ENCODE measurements at places on chromosomes 7 and 10.

- DNase-seq, result no peak
These were observed 82.2 kb upstream of the GNA12 start for GRCh38 chr7:2926120-2926895.

DNA sequence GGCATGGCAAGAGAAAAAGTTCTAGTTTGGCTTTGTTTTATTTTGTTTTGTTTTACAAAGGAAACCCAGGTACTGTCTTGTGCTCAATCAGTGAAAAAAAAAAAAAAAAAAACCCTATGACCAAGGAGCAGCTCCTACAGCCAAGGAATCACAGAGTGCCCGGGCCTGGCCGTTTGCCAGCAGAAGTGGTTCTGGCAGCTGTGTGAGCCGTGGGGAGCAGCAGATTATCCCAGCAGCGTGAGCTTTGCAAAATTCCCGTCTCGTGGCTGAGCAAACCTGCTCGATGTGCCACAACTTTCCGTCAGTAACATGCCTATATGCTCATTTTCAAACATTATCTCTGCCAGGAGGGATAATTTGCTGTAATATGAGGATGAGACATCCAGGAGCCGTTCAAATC is 293.7 kb downstream of the POU6F2 start:
- no peak for DNase-seq

DNA sequence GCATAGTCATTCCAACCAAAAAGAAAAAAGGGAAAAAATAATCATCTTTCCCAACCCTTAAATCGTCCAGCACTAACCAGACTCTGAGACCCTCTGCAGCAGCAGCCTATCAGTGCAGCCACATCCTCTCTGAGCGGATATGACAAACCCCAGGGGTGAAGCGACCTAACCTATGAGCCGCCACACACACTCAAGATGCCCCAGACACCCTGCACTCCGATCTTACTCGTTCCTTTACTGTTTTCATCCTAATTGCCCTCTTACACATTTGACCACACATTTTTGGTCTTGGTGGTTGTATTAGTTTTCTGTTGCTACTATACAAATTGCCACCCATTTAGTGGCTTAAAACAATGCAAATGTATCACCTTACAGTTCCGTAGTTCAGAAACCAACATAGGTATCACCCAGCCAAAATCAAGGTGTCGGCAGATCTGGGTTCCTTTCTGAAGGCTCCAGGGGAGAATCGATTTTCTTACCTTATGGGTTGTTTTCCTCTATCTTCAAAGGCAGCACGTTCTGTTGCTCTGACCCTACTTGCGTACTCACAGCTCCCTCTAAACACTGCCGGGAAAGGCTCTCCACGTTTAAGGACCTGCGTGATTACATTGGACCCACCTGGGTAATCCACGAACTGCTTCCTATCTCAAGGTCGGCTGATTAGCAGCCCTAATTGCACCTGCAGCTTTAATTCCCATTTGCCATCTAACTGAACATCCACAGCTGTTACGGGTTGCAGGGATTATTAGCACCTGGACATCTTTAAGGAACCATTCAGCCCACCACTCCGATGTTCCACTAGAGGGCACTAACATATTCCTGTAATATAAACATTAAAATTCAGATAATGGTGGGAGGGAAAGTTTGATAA is 37.3 kb upstream of the PRSS1 start:
- no peak for DNase-seq

GRCh38 chr7:102814025-102814471 is 65.2 kb downstream of the FAM185A start:
- DNase-seq, result no peak

DNA sequence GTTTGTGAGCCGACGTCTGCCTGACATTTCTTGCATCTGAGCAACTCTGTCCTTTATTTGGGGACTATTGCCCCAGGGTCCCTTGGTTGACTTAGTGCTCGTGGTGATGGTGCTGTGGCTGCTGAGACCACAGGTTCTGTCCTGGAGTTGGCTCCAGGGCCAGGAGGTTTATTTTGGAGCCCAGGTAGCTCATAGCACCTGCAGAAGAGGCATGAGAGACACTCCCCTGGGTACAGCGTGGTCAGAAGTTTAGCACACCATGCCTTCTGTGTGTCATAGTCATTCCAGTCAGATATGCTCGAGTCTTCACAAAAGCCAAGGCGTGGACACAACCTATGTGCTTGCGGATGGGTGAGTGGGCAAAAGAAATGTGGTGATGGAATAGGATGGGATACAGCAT is 496.9 kb downstream of the TCERG1L start:
- no peak for DNase-seq

DNA sequence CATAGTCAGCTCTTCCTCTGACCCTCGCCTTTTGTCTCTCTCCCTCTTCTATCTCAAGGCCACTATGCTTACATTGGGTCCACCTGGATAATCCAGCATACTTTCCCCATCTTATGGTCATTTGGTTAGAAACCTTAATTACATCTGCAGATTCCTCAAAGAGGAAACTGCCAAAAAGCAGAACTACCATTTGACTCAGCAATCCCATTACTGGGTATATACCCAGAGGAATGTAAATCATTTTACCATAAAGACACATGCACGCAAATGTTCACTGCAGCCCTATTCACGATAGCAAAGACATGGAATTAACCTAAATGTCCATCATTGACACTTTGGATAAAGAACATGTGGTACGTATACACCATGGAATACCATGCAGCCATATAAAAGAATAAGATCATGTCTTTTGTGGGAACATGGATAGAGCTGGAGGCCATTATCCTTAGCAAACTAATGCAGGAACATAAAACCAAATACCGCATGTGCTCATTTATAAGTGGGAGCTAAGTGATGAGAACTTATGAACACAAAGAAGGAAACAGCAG is 114.8 kb upstream of the NPY start:
- no peak for DNase-seq

GRCh38 chr10:131205556-131205955 is 106.0 kb downstream of the TCERG1L start:
- DNase-seq, result no peak

- DNase-seq, result peak; percentile 60
These were observed 1.7 kb upstream of the EGR2 start for GRCh38 chr10:62817766-62818425.

DNA sequence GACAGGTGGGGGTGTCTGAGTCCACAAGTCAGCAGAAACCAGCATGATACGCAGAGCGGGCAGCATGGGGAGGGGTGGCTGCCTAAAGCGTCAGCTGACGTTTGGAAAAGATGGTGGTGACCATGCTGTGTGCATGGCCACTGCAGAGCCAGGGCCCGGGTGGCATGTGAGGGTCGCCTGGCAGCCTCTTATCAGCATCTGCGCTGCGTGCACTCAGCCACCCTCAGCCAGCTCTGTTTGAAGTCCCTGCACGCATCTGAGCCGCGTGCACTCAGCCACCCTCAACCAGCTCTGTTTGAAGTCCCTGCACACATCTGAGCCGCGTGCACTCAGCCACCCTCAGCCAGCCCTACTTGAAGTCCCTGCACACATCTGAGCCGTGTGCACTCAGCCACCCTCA is 61.5 kb downstream of the WDR37 start:
- DNase-seq, result no peak

GRCh38 chr7:150443793-150444540 is 6.5 kb upstream of the GIMAP8 start:
- no peak for DNase-seq

DNA sequence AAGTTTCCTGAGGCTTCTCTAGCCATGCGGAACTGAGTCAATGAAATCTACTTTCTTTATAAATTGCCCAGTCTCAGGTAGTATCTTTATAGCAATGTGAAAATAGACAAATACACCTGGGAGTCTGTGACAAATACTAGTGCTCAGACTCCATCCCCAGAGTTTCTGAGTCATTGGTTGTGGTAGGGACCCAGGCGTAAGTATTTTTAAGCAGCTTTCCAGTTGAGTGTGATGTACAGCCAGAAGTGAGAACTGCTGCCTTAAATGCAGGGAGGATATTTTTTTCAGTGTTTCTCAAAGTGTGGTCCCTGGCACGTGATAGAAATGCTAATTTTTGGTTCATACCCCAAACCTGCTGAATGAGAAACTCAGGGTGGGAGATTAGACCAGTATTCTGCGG is 121.7 kb downstream of the SORCS3 start:
- DNase-seq, result no peak

DNA sequence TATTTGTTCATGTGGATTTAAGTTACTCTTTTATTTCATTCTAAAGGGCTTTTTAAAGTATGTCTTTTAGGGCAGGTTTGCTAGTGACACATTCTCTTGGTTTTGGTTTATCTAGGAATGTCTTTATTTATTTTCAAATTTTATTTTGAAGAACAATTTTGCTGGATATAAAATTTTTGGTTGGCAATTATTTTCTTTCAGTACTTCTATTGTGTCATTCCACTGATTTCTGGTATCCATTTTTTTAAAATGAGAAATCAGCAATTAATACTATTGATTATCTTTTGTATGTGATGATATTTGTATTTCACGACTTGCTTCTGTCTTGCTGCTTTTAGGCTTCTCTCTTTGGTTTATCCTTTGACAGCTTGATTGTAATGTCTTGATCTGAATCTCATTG is 756.3 kb downstream of the INHBA start:
- DNase-seq, result no peak

DNA sequence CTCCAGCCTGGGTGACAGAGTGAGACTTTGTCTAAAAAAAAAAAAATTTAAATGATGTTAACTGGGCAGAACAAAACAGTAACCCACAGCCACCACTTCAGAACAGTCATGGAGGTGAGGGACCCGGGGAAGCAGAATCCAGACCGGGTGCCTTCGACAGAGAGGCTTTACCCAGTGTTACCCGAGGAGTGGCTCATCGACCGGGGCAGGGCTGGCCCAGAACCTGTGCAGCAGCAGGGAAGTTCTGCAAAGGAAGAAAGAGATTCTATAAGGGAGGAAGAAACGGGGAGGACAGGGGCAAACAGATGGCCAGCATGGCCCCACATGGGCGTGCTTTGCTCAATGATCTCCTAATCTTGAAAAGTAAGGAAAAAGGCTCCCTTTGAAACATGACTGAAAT is 26.0 kb upstream of the UBE3C start:
- DNase-seq, result no peak

- no peak for DNase-seq
These were observed 4.9 kb downstream of the GCK start for GRCh38 chr7:44184206-44184872.

- DNase-seq, result no peak
These were observed 216.4 kb downstream of the CRPPA start for GRCh38 chr7:16204953-16205352.

GRCh38 chr10:53487019-53487983 is 714.7 kb upstream of the MBL2 start:
- no peak for DNase-seq

GRCh38 chr10:130459851-130460490 is 323.8 kb downstream of the GLRX3 start:
- DNase-seq, result no peak

DNA sequence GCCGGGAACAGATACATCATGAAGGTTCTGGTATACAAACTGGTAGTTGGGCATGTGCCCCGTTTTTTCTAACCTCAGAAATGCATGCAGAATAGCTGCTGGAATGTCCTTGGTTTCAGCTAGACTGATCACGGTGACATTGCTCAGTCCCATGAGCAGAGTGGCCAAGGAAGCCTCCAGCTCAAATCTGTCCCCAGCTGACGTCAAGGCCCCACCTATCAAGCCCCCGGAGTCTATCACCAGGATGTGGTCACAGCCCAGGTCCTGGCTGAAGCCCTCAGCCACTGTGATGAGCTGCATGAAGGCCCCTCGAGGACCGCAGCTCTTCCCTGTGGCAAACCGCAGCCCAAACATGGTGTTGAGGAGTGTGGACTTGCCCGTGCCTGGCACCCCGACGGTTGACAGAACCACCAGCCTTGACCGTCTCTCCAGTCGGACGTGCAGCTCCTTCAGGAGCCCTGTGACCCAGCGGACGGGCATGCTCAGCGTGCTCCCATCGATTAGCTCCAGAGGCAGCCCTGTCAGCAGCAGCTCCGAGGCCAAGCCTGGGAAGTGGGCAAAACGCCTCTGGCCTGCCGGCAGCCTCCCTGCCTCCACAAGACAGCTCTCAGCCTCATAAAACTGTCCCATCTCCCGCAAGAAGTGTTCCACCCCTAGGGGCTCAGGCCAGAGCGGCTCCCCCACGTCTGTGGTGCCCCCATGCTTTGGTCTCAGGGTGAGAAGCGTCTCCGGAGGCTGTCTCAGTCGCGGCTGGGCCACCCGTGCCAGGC is 7.8 kb upstream of the MRPS24 start:
- no peak for DNase-seq

GRCh38 chr7:44376429-44377133 is 51.2 kb upstream of the CAMK2B start:
- no peak for DNase-seq

- no peak for DNase-seq
These were observed 75.3 kb downstream of the HIBADH start for GRCh38 chr7:27587429-27587828.

GRCh38 chr7:108327353-108327752 is 128.9 kb downstream of the NRCAM start:
- no peak for DNase-seq

DNA sequence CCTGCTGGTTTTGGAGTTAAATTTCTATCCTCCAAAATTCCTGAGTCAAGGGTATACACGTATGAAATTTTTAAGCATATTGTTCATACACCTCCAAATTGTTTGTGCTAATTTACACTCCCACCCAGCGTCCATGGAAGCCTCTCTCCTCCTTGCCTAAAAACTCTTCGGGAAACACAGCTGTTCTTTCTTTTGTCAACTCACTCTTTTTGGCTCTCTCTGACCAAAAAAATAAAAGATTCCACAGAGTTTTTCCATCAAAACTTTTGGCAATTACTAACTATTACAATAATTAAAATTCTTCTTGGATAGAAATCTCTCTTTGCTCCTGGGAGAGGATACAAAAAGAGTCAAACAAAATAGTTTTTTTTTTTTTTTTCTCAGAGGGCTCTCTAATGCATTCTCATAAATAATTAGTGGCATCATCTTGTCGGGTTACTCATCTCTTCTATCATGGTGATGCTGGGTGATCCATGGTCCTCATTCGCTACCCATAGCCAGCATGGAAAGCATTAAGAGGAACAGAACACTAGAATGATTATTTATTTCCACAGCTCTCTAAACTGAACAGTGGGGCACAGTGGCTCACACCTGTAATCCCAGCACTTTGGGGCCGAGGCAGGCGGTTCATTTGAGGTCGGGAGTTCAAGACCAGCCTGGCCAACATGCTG is 310.7 kb downstream of the SFMBT2 start:
- no peak for DNase-seq

DNA sequence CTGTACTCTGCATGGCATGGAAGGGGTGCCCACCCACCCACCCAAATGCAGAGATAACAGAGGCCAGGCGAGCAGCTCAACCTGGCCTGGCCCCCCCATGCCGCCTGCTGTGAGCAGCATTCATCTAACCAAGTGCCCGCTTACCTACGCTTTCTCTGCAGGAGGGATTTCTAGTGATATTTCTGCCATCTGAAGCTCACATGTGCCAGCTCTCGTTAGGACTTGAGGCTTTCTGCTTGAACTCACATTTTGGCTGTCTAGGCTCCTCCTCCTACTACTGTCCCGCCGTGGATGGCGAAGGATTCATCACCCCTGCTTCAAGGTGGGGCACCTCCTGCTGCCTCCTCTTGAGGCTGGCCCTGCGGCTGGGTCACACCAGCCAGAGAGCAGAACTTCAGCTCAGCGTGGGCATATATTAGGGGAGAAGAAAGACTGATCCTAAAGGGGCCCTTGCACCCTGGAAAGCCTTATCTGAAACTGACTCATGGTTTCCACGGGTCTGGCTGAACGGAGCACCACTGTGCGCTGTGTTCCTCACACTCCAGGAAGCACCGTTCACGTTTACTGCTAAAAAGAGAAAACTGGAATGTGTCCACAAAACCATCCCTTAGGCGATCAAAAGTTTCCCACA is 45.5 kb downstream of the CTBP2 start:
- no peak for DNase-seq

GRCh38 chr10:44628921-44629320 is 244.0 kb upstream of the CXCL12 start:
- no peak for DNase-seq

GRCh38 chr10:19862811-19863515 is 46.7 kb downstream of the PLXDC2 start:
- no peak for DNase-seq

Data from activated T-helper 2 cell treated with anti-CD3 and anti-CD28 coated beads, Interferon-gamma antibody, Interleukin-2, Interleukin-4, amounts not matched to agents 10 μg/mL and 5 μg/mL and 100 μg/mL, durations not matched to agents 14 hours and 24 hours and 36 hours (primary cell).